MG63 (cell line): ENCODE measurements at places on chromosomes 5 and 9.

GRCh38 chr5:59500014-59500413 is 393.5 kb downstream of the PDE4D start:
- DNase-seq: no peak

DNA sequence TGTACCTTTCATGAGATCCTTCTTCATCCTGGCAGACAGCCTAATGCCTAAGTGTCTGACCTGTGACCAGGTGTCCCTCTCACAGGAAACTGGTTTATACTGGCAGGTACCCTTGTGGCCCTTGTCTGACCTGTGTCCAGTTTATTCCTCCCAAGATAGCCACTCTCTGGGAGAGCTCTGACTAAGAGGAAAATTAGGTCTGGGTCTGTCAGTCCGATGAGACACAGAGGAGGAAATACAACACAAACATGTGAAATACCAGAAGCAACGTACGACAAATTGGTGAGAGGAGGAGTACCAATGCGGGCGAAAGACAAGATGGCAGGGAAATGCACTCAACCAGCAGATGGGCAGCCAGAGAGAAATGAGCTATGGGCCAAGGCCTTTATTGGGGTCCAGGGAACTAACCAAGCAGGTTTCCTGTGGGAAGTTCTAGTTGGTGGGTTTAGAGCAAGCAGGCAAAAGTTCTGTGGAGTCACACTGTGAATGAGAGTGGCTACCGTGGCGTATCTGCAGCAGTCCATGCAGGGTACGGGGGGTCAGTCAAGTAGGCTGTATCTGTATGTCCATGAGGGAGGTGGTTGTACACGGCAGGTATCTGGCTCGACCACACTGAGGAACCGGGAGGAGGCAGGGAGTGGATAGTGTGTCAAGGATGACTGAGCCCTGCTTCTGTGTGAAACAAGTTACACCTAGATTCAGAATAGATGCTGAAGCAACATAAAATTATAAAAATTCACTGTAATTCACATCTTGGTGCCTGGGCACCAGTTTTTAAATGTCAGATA is 109.0 kb downstream of the MLLT3 start:
- DNase-seq: no peak

DNA sequence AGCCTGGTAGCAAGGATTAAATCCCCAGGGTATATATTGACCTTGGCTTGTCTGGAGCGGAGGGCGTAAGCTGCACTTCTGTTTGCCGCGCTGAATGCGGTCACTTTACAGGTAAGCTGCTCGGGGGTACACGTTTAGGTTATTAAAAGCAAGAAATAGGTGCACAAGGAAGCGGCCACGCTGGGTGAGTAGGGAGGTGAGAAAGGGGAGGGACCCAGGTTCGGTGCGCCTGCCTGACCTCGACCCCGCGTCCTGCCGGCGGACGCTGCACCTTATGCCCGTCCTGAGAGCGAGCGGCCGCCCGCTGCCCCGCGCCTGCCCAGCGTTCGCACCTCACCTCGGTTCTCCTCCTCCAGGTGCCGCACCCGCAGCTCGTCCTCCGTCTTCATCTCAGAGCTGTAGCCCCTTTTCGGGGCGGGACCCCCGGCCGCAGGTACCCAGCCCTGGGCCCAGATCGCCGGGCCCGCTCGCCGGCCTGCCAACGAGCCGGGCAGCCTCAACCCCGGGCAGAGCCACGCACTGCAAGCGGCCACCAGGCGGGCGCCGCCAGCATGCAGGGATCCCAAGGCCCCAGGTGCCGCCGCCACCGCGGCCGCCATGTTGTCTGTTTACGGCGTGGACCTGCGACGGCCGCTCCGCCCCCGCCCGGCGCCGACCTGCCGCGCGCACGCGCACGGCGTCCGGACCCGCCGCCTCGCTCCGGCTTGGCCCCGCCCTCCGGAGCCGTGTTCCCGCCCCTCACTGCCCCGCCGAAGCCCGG is at the start of gene AUH:
TSS of gene AUH (minus strand) at position 628 of the 760 bp plus-strand sequence. CDS start at position 599, 29 bp downstream.
- peak; percentile 83 for DNase-seq

DNA sequence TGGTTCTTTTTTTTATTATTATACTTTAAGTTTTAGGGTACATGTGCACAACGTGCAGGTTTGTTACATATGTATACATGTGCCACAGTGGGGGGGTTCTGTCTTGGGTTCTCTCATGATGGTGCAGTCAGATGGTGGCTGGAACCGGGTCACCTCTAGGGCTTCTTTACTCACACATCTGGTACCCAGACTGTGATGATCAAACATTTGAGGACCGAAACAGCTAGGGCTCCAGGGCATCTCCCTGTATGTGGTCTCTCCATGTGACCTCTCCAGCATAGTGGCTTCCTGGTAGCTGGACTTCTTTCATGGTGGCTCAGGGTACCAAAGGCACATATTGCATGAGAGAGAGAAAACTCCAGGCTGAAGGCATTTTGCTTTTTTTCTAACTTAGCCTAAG is 9.8 kb upstream of the CRHBP start:
- DNase-seq: no peak

- no peak for DNase-seq
Observed at GRCh38 chr5:170353011-170353761, 36.0 kb downstream of the KCNMB1 start.

- no peak for DNase-seq
Observed at GRCh38 chr5:150570333-150570732, 62.4 kb downstream of the NDST1 start.

- peak; percentile 65 for DNase-seq
Observed at GRCh38 chr5:71899865-71900342, 180.8 kb downstream of the CARTPT start.

DNA sequence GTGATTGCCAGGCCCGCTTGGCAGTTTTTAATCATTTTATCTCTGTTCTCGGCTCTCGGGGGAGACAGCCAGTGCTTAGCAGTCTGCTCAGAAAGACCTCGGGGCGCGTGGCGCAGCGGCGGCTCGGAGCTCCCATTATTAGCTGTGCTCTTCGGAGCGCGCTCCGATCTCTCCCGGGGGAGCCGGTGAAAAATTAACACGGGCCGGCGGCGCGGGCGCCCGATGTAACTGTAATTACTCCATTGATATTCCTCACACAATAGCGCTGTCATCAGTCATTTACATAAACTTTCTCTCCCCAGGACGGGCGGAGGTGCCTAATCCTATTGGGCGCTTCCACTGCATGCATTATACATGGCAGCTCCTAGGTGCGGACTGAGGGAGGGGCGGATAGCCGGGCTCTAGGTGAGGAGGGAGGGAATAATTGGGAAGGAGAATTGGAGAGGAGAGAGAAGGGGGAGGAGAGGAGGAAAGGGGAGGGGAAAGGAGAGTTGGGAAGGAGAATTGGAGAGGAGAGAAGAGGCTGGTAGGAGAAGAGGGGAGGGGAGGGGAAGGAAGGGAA is 24.9 kb downstream of the LMX1B start:
- no peak for DNase-seq

DNA sequence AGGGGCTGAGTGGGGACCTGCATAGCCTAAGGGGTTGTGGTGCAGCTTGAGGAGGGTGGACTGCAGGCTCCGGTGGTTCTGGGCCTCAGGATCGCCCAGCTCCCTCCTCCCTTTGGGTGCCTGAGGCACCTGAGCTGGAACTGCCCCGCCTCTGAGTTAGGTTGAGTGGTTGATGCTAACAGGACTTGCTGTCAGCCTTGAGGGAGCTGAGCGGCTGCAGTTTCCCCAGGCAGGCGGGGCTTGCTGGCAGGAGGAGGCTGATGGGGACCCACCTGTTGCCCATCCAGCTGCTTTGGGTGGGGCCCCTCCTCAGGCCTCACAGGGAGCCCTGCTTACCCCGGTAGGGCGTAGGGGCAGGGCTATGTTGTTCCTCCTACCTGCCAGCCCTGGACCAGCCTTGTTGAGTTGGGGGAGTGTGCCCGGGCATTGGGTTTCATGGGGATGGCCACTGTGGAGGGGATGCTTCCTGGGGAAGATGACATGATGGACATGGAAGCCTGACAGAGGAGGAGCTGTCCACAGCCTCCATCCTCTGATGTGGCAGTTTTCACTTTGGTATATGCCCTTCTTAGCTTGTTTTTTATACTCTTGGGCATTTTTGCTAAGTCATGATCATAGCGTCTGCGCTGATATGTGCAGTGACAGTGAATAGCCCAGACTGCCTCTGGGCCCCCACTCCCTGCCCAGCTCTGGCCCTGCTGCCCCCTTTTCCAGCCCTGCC is 14.3 kb downstream of the WNK2 start:
- no peak for DNase-seq

GRCh38 chr5:112971276-112971675 is 5.3 kb upstream of the DCP2 start:
- DNase-seq: no peak

DNA sequence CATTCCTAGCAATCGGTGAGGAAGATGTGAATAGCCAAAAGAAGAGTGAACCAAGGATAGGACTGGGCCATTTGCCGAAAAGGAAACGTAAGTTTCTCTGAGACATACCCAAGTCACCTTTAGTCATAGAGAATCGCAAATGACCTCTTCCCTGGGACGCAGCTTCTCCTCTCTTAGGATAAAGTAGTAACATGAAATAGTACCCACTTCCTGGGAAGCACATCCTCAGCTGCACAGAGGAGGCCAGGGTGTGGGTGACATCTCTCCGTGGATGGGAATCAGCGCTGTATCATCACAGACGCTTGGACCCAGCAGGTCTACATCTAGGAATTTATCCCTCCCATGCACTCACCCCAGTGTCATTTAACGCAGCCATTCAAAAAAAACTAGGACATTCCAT is 120.9 kb upstream of the PHYKPL start:
- peak; percentile 55 for DNase-seq

DNA sequence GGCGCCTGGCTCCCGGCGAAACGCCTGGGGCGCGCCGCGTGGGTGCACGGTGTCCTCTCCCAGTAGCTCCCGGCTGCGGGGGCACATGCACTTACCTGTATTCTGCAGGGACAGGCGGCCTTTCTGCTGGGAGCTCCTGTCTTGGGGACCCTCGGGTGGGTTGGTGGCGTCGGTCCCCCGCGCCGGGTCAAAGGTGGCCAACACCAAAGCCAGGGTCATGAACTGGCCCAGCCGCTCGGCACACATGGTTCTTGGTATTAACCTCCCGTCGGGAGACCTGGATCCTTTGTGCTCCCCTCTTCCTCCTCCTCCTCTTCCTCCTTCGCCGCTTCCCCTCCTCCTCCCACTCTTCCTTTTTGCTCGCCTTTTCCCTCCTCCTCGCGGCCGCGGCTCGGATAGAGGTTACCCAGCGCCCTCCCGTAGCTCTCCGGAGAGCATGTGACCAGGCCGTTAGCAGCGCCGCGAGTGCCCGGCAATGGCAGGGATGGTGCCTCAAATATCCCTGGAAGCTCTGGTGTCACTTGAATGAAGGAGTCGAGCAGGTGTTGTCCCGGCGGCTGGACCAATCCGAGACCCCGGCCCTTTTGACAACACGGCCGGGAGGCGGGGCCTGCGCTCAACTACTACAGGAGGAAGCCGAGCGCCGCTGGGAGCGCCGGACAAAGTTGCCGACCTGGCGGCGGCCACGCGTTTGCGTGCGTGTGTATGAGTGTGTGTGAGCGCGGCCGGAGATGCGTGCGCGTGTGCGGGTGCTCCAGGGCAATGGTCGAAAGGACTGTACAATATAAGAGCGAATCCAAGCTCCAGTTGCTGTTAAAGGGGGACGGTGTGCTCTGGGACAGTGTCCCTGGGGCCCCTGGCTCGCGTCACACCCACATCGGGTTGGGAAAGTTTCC is at the start of gene STC2:
TSS of gene STC2 (minus strand) at position 467 of the 896 bp plus-strand sequence. CDS start at position 246, 221 bp downstream.
- peak; percentile 99 for DNase-seq

GRCh38 chr5:38434966-38435705 is 121.3 kb downstream of the LIFR start:
- peak; percentile 64 for DNase-seq

- DNase-seq: no peak
Observed at GRCh38 chr5:139196296-139196956, 1.7 kb downstream of the SIL1 start.

GRCh38 chr9:81317223-81317622 is 372.1 kb downstream of the TLE1 start:
- DNase-seq: no peak

DNA sequence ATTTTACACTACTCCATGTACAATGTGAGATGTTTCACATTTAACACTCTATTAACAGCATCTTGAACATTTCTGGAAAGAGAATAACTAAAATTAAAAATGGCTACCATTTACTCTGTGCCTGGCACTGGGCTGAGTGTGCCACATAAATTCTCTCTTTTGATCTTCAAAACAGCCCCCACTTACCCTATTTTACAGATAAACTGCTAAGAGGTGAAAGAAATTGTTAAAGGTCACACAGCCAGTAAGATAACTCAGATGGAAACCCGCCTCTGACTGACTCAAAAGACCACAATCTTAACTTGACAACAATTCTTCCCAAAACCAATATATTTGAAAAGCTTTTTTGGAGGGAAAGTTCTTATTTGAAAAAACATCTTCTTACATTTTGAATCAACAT is 97.3 kb downstream of the MAPKAP1 start:
- DNase-seq: no peak

DNA sequence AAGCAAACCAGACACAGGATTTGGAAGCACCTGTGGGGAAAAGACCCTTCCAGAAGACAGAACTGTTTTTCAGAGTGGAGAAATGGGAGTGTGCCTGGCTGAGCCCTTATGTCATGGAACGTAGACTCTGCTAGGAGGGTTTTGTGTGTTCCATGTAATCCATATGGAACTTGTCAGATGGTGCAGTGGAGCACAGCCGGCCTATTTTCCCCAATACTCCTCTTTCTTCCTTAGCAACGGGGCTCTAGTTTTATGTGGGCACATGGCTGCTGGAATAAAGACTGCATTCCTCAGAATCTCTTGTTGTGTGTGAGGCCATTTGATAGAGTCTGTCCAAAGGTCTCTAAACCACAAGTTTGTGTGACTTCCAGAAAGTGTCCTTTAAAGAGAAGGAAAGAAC is 284.0 kb downstream of the DRD1 start:
- no peak for DNase-seq

GRCh38 chr9:21583628-21584377 is 101.7 kb upstream of the IFNE start:
- no peak for DNase-seq

- DNase-seq: no peak
Observed at GRCh38 chr5:60505373-60506171, 194.4 kb downstream of the DEPDC1B start.

- DNase-seq: no peak
Observed at GRCh38 chr9:131043087-131043486, 34.1 kb downstream of the LAMC3 start.

- DNase-seq: no peak
Observed at GRCh38 chr9:32596936-32597335, 24.0 kb upstream of the NDUFB6 start.

DNA sequence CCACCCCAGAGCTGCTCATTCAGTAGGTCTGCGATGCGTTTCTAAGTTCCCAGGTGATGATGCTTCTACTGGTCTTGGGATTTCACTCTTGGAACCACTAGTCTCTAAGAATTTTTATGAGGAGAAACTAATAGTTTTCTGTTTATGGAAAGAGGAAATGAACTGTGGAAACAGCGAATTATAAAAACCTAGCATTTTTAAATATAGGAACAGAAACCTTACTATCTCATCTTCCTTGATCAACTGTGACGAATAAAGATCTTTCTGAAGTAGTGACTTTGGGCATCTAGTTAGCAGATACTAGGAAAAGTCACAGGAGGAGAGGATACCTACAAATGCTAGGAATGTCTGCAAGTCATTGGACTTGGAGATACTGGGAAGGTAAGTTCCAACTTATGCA is 376.8 kb upstream of the RFX3 start:
- no peak for DNase-seq

GRCh38 chr5:150401376-150402228 is 11.1 kb downstream of the CD74 start:
- DNase-seq: no peak

- no peak for DNase-seq
Observed at GRCh38 chr5:167961731-167962130, 329.7 kb upstream of the WWC1 start.

GRCh38 chr9:93107151-93107824 is 11.3 kb downstream of the CARD19 start:
- DNase-seq: no peak

GRCh38 chr9:70947086-70947485 is 174.3 kb downstream of the TRPM3 start:
- no peak for DNase-seq
